Fibroblast of upper back skin (primary cell): ENCODE measurements at places on chromosomes 6 and 20.

DNA sequence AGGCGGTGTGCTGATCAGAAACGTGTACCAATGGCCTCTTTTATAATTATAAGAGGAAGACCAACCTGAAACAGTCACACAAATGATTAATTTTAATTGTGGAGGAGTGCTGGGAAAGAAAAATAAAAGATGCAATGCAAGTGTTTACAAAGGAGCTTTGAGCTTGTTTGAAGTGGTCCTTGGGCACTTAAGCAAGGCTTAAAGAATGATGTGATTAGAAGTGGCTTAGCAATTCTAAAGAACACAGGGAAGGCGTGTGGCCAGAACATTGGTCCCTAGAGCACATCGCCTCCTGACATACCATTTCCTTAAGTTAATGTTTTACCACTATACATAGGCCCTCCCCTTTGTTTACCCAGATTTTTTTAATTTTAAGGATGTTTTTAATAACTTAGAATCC lies 26.1 kb downstream of the PTPN1 start:
- DNase-seq, result no peak

GRCh38 chr6:143603455-143603854 lies 74.3 kb upstream of the PHACTR2 start:
- DNase-seq, result no peak

DNA sequence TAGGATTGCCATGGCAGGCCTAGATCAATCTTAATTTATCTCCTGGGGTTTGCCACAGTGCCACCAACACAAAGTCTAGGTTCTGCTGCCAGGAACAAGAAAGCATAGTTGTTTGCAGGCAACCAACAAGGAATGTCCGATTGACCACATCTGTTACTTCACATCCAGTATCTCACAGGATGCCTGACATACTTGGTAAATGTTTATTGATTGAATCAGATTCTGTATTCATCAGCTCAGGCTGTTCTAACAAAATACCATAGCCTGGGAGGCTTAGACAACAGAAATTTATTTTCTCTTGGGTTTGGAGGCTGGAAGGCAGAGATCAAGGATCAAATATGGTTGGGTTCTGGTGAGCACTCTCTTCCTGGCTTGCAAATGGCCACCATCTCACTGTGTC lies 26.3 kb upstream of the MC3R start:
- no peak for DNase-seq

GRCh38 chr20:41394931-41395666 lies 28.5 kb upstream of the EMILIN3 start:
- DNase-seq, result no peak

DNA sequence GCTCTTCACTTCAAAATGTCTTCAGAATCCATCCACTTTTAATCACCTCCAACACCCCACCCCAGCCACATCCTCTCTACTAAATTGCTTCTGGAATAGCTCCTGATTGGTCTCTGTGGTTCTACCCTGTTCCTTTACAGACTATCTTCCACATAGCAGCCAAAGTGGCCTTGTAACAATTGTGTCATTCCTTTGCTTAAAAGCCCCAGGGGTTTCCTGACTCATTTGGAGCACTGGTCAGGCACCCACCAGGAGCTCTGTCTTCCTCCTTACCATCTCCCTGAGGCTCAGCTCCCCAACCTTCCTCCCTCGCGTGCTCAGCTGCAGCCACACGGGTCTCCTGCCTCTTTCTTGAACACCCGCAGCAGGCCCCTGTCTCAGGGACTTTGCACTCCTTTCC lies 126.8 kb downstream of the HIVEP1 start:
- no peak for DNase-seq

DNA sequence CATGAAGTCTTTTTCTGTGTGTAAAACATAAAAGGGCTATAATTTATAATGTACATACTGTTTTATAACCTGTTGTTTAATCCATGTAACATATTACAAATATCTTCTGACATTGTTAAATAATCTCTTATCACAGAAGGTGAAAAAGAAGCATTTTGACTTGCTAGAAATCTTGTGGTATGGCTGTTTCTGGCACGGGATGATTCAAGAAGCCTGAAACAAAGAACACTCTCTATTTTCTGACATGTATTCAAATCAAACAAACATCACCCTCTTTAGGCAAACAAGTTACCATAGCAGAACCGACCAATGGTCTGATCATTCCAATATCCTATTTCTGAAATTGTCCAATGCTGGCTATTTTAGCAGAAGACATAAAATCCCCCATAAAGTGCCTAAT lies 55.4 kb downstream of the HS3ST5 start:
- no peak for DNase-seq

DNA sequence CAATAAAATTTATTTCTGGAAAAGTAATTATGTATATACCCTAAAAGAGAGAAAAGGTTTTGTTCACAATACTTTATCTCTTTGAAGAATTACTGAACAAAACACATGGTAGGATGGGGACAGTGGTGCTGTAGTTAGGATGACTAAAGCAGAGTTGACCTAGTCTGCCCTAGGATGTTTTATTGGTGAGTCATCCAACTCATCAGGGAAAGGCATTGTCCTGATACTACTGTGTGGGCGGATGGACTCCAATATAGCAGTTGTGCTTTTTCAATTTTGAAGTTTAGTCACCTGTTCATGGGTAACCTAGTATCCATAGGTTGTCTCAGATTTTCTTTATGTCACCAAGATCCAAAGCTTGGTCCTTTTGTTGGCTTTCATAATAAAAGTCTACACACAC lies 53.3 kb upstream of the EYS start:
- DNase-seq, result peak; percentile 8

GRCh38 chr6:122405417-122405816 lies 6.0 kb downstream of the HSF2 start:
- DNase-seq, result no peak

- no peak for DNase-seq
Observed at GRCh38 chr6:136511397-136511796, 38.8 kb downstream of the MAP7 start.

DNA sequence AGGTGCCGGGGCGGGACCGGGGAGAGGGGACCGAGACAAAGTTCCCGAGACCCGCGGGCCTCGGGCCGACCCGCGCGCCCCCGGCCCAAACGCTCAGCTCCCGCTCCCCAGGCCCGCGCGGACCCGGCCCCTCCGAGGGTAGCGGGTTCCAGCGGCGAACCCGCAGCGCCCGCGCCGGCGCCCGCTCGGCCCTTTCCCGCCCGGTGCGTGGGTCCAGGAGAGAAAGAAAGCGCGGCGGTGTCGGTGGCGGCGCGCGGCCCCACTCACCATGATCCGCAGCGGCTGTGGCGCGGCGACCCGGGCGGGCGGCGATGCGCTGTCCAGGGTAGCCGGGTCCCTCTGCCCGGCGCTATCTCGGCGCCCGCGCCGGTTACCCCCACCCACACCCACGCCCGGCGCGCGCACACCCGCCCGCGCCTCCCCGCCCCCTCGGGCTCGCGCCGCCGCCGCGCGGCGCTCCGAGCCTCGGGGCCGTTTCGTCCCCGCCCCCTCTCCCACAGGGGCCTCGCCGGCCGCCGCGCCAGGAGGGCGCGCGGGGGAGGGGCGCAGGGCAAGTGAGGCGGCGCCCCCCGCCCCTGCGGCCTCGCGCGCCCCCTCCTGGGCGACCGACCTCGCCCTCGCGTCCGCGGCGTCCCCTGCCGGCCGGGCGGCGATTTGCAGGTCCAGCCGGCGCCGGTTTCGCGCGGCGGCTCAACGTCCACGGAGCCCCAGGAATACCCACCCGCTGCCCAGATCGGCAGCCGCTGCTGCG lies at the start of gene ELOVL2:
Gene ELOVL2 (minus strand): TSS at position 345 of the 751 bp plus-strand sequence. CDS start 75 bp downstream, at position 270.
- peak; percentile 41 for DNase-seq

GRCh38 chr6:45712786-45713185 lies 302.9 kb downstream of the CLIC5 start:
- peak; percentile 70 for DNase-seq

DNA sequence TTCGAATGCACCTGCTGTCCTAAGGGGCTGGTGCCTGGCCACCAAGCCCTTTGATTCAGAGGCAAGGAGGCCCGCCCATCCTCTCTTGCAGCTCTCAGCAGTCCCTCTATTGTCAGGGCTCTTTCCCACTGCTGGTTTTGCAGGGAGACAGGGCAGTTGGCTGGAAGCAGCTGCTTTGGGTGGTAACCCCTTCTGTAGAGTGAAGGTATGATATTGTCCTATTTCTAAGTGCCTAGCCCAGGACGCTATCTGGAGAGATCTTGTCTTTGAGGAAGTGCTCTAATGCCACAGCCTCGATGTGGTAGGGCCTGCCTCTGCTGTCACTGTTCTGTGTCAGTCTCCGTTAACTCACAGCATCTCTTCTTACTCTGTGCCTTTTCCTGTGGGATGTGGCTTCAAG lies 5.6 kb downstream of the PLCG1 start:
- no peak for DNase-seq

- no peak for DNase-seq
Observed at GRCh38 chr6:296151-297122, 4.2 kb downstream of the DUSP22 start.

GRCh38 chr6:70062010-70062409 lies 195.7 kb downstream of the COL19A1 start:
- no peak for DNase-seq

GRCh38 chr6:154738551-154738961 lies 5.3 kb downstream of the SCAF8 start:
- no peak for DNase-seq

GRCh38 chr6:44255105-44255808 lies 2.1 kb downstream of the SLC35B2 start:
- DNase-seq, result no peak

GRCh38 chr6:43205849-43206248 lies 23.4 kb downstream of the DNPH1 start:
- no peak for DNase-seq

DNA sequence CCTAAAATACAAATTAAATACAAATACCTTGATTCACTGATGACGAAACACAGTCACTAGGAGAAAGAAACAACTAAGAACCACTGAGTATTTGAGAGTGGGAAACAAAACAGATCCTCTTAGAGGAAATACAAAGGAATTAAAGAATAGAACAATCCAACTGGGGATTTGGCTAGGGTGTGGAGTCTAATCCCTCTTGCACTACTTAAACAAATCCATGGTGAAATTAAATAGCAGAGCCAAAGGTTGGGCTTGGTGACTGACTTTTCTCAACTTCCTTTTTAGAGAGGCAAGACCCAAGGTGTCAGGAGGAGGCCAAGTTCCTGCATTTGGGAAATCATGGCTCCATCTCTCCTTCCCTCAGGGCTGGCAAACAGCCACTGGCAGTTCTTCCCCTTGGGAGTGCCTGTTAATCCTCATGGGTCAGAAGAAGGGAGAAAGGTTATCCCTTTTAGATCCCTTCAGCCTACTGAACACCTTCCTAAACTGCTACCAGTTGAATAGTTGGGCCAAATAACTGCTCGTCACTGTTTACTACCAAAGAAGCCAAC lies 101.2 kb upstream of the TRAF3IP2 start:
- no peak for DNase-seq

GRCh38 chr6:63571361-63572043 lies 778 bp upstream of the LOC128125822 start:
- peak; percentile 76 for DNase-seq

- DNase-seq, result no peak
Observed at GRCh38 chr20:2144850-2145249, 43.2 kb downstream of the STK35 start.

DNA sequence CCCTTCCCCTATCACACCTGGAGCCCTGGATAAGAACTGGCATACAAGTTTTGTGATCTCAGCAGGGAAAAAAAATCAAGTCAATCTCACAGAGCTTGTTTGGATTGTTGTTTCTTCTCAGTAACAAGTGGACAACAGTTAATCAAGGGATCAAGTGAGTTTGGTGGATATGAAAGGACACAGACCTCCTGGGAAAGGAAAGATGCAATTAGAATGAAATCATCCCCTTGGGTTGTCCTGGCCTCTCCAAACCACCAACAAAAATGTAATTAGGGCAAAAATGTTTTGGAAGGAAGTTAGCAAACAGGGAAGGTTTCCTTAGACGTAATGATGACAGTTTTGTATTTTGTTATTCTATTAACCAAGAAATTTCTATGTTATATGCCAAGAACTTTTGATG lies 99.1 kb upstream of the PRDM1 start:
- DNase-seq, result peak; percentile 62

DNA sequence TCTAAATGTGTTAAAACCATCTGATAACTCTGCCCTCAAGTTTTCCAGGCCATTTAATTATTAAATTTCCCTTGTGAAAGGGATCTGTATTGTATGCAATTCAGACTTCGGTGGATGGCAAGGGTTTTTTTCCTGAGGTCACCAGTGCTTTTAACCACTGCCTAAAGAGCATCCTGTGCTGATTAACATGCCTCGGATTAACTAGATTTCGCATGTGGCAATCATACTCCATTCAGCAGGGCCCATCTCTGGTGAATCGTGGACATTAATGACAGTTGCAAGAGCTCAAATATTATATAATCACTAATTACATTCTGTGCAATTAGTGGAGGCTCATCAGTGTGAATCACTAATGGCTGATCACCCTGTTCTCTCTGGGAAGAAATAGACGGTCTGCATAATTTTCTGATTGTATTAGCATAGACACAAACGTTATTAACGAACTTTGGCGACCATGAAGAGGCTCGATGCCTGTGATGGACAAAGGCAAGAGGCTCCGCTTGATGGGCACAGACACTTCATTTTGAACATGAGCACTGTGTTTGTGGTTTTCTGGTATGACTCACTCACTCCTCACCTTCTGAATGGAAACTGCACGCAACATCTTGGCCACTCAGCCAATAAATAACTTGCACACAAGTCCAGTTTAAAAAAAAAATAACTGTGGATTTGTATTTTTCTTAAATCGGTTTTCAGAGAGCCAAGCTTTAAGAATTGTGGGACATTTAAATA lies 31.4 kb downstream of the LINC00237 start:
- DNase-seq, result no peak

DNA sequence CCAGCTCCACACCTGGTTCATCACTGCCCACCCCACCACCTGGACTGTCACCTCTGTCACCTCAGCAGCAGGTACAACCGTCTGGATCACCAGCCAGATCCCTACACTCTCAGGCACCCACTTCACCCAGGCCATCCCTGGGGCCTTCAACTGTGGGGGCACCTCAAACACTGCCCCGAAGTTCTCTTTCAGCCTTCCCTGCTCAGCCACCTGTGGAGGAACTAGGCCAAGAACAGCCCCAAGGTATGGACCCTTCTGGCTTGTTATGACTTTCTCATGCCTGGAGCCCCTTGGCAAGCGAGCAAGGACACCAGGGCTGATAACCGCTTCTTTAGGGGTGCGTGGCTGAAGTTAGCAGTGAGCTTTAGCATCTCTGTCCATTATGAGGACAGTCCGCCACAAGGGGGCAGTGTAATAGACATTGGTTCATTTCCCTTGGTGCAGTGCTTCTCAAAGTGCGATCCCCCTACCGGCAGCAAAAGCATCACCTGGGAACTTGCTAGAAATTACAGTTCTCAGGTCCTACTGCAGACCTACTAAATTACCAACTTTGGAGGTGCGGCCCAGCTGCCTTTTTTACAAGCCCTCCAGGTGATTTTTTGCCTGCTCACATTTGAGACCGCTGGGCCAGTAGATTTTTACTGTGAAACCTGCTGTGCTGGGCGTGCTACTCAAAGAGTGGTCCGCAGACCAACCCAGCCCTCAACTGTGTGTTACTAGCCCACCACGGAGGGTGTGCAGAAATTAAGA lies 32.5 kb downstream of the PNPLA1 start:
- peak; percentile 86 for DNase-seq

- peak; percentile 29 for DNase-seq
Observed at GRCh38 chr6:90074161-90074850, 180.0 kb downstream of the GJA10 start.

GRCh38 chr6:12331474-12331873 lies 41.3 kb downstream of the EDN1 start:
- DNase-seq, result no peak
